ENCODE measurements at places on chromosomes 5 and 9.

- no peak for DNase-seq
Measured at GRCh38 chr9:127876026-127876763, 1.3 kb downstream of the AK1 start.

GRCh38 chr9:83061990-83062650 is 822 bp downstream of the RASEF start:
- DNase-seq: no peak

GRCh38 chr9:113892861-113893491 is 16.9 kb downstream of the ZNF618 start:
- no peak for DNase-seq

DNA sequence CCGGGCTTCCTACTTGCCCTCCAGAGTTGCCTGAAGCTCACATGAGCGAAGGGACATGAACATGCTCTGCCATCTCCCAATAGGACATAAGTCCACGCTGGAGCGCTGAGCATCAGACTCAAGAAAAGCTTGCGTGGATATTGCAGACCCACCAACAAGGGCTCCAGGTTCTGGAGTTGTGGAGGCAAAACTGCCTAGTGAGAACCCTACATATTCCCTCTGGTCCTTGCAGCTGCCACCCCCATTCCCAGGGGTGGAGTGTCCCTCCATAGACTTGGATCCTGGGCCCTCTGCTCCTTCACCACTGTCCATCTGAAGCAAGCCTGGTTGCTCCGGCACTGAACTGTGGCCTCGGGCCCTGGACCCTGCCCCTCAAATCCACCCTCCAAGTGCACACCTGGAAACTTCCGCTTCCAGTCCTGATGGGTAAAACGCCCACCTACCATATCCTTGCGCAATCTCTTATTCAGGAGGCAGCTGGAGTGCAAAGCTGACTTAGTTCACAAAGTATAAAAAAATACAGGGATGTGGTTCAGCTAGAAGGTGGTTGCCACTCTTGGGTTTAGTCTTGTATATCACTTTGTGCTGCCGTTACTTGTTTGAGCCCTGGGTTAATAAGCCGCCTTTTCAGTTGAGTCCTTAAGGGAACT is 28.0 kb downstream of the HRH2 start:
- no peak for DNase-seq

DNA sequence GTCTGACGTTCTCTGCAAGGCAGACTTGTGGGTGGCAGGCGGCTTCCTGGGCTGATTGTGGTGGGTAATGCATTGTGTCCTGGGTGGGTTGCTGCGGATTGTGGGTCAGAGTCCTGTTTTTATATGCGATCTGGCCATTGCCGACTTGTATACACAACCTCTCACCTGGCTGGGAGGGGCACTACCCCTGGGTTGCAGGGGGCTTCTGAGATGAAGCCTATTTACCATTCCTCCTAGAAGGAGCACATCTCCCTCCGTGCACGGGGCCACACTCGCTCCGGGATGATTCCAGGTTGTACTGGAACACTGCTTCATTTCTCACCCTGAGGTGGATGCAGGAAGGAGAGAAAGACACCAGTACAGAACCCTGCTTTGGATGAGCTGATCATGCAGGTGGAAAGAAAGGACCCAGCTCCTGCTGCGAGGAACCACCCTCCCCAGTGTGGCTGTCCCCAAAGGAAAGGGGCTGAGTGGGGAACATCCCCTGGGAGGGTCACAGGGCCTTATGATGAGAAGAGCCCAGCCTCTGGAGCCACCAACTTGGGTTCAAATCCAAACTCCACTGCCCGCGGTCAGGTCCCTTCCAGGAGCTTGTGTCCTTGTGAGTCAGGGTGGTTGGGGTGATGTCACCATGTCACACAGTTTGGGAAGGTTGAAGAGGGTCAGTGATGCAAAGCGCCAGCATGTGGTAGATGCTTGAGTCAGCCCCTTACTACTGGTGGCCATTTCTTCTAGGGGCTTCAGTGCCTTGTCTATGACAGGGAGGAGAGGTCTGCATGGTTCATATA is 151.8 kb upstream of the COL5A1 start:
- no peak for DNase-seq

DNA sequence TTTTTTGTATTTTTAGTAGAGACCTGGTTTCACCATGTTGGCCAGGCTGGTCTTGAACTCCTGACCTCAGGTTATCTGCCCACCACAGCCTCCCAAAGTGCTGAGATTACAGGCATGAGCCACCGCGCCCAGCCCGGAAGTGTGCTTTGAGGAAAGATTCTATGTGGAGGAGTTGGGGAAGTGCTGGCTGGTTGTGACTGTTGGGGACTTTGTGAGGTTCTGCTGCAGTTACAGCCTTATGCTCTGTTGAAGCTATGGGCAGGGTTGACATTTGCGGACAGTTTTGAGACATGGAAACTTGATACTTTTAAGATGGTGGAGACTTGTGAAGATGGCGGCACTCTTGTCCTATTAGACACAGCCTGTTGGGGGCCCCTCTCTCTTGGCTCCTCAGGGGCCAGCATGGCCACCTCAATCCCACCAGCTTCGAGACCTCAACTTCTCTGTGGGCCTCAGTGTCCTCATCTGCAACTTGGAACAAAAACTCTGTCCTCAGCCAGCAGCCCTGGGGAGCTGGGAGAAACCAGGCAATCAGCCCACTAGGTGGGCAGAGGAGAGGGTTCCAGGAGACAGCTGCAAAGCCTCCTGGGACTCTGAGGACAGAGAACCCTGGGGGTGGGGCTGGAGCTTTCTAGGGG is 24.9 kb downstream of the C9orf50 start:
- no peak for DNase-seq

All from NCI-H187 (cell line).